Germinal center (tissue), 1 donor: ENCODE measurements at places on chromosomes 3 and 15.

GRCh38 chr15:90104551-90104950 is 2.3 kb upstream of the IDH2 start:
- no peak for DNase-seq

DNA sequence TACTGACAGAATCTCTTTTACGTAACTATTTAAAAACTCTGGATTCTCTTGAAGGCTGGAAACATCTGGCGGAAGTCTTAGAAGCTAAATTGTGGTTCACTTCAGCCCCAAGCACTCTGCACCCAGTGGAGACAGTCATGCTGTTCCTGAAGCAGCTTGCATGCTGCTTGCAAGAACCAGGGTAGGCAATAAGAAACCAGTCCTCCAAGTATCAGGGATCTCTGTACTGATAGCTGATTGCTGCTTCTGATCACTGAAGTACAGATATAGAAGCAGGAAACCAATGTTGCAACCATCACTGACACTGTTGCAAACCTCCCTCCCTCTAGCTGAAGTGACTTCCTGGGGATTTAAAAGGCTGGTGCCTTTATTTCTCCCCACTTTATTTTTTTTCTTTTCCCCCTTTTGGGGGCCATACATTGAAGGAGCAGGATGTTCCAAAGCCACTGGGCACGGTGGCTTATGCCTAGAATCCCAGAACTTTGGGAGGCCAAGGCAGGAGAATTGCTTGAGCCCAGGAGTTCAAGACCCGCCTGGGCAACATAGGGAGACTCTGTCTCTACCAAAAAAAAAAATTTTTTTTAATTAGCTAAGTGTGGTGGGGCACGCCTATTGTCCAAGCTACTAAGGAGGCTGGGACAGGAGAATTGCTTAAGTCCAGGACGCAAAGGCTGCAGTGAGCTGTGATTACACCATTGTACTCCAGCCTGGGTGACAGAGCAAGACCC is 15.3 kb downstream of the SPCS1 start:
- no peak for DNase-seq

- DNase-seq = no peak
Measured at GRCh38 chr3:145290010-145290409, 871.0 kb downstream of the PLOD2 start.

- no peak for DNase-seq
Measured at GRCh38 chr3:128464702-128465101, 2.0 kb downstream of the DNAJB8 start.
